Vagina (tissue), 2 donors: ENCODE measurements at places on chromosomes 1 and 21.

- DNase-seq, result no peak
Observed at GRCh38 chr1:169809370-169810095, 14.8 kb upstream of the METTL18 start.

- DNase-seq, result no peak
Observed at GRCh38 chr1:48817505-48818114, 40.9 kb upstream of the BEND5 start.

GRCh38 chr1:201591981-201592380 lies 53.1 kb downstream of the NAV1 start:
- no peak for DNase-seq

- DNase-seq, result no peak
Observed at GRCh38 chr1:6360517-6361070, 33.0 kb downstream of the ACOT7 start.

DNA sequence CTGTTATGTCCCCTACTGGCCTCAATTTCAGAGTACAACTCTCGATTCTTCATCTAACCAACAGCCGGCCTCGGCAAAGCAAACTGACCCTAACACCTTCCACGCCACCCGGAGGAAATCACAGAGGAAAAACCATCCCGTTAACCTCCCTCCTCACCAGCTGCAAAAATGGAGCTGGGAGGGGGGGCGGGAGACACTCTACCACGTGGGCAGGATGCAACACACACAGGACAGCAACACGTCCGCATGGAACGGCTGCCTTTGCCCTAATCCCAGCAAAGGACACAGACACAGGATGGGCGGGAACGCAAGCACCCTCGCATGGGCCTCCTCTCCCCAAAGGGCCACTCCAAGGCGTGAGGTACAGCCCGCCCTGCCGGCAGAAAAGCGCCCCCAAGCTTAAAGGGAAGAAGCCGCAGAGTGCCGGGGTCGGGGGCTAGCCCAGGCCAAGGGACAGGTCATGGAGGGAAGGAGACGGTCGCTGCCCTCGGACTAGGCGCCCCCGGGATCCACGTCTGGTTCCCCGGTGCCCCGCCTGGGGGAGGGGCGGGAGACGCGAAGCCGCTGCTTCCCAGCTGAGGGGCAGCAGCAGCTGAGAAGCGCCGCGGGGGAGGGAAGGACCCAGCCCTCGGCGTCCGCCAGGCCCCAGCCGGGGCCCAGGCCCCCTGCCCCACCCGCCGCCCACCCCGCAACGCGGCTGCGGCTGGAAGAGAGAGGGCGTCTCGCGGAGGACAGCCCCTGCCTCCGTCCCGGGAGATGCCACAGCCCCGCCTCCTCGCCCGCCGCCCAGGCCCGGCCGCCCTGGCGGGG lies 590 bp downstream of the FOXJ3 start:
- no peak for DNase-seq

DNA sequence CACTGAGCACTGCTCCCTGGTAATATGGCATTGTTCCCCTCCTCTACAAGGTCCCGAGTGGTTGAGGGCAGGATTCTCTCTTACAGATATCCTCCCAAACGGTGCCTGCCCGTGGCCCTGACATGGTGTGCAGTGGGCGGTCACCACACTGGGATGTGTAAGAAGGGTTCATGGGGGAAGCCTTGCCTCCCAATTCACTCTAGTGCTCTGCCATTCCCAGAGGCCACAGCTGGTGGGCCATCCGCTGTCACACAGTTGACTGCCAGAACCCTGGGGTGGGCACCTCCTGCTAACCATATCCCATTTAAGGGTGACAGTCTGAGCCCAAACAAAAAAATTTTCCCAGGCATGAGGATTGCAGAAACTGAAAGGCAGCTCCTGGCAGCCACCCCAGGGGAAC lies 9.1 kb downstream of the GJA5 start:
- peak; percentile 56 for DNase-seq

- no peak for DNase-seq
Observed at GRCh38 chr1:229717786-229718576, 91.9 kb downstream of the URB2 start.

- DNase-seq, result no peak
Observed at GRCh38 chr21:43348170-43348766, 78.7 kb downstream of the SIK1 start.

DNA sequence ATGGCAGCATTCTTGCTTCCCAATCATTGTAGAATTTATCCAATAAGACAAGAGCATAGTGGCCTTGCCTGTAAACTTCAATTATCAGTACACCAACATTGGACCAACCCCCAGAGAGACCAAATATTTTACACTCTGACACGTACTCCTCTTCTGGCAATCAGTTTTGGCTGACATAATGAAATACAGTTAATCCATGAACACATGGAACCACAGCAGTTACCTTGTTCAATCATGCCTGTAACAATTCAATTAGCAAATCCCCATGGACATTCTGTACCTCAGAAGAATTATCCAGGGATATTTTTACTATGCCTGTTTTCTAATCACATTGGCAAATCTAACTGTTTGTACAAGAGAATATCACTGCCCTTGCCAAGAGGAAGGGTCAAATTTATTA lies 2162.0 kb downstream of the MRPL39 start:
- DNase-seq, result no peak

- no peak for DNase-seq
Observed at GRCh38 chr1:14642712-14643111, 44.2 kb downstream of the KAZN start.

GRCh38 chr1:113830039-113830438 lies 17.8 kb upstream of the RSBN1 start:
- no peak for DNase-seq

DNA sequence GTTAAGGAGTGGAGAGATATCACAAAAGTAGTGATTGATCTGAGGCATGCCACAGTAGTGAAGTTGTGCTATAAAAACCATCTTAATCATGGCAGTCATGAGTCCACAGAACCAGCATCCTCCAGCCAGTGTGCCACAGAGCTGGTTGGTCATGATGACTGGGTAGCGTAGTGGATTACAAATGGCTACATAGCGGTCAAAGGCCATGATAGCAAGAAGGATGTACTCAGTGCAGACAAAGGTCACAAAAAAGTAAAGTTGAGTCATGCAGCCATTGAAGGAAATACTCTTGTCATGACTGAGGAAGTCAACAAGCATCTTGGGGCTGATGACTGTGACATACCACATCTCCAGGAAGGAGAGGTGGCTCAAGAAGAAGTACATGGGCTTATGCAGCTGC lies 6.7 kb downstream of the OR6Y1 start:
- no peak for DNase-seq

DNA sequence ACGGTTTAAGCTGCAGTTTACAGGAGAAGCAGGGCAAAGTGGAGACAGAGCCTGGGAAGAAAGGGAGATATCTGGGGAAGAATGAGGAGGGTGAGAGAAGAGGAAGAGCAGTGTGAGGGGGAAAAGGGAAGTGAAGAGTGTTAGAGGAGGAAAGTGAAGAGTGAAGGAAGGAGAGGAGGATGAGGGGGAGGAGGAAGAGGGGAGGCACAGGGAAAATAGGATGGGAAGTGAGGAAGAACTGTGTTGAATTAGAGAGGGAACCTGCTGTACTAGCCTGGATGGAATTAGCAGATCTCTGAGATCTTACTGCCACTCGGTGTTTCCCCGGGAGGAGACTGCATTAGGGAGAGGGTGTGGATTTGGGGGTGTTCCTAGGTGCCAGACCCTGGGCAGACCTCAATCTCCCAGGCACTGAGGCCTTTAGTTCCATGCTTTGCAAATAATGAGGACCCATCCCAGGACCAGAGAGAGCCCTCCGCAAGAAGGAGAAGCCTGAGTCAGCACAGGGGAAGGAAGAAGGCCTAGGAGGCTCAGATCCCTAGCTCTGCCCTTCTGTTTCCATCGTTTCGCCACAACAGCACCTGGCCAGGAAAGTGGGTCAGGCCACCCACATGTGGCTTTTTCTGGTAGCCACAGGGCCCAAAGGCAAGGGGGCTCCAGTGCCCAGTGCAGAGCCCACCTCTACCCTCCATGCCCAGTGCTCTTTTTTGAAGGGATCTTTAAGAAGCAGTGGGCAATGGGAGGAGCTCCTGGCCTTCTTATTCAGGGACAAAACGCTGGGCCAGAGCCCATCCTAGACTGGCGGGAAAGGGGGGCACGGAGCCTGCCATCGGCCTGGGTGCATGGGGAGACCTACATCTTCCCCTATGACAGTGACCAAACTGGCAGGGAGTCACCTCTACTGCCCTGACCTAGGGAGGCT lies 2.0 kb downstream of the LRRN2 start:
- no peak for DNase-seq

DNA sequence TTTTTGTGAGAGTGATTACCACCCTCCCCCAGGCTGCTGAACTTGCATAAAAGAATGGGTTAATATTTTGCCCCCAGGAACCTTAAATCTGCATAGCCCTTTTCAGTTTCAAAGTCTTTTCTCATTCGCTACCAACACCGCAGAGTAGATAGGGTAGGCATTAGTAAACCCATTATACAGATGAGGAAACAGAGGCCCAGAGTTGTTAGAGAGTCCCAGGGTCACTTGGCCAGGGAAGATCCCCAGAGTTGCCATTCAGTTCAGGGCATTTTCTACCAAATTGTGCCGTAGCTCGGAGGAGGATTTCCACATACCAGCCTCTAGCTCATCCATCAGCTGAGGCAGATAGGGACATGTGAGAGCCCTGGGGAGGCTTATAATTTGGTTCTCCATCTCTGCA lies 40.5 kb downstream of the NEK2 start:
- DNase-seq, result no peak

- DNase-seq, result no peak
Observed at GRCh38 chr1:243388276-243388675, 132.4 kb downstream of the SDCCAG8 start.

- DNase-seq, result no peak
Observed at GRCh38 chr1:72946903-72947499, 664.7 kb upstream of the NEGR1 start.

DNA sequence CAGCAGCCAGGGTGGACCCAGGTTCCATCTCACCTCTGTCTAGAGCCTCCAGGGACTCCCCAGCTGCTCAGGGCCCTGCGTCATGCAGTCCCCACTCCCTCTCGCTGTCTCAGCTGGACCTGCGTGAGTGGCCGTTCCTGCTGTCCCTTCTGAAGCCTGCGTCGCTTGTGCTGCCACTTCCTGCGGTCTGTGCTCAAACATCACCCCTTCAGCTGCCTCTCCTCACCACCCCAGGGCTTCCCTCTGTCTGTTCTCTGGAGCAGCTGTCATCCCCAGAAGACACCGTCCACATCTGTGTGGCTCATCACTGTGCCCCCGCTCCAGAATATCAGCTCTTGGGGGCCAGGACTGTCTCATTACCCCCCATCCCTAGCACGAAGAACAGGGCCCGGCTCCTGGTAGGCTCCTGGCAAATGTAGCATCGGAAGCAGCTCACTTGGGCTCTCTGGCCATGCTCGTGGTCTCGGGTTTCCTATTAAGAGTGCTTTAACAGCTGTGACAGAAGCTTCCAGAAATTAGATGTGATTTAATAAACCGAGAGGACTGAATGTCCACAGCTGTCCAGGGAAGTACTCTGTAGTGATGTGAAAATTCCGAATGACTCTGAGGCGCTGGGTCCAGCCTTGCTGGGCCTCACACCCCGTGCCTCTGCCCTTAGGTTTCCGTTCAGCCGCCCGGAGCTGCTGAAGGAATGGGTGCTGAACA lies 3.3 kb downstream of the THAP3 start:
- DNase-seq, result no peak

- DNase-seq, result no peak
Observed at GRCh38 chr1:203349773-203350524, 973 bp downstream of the FMOD start.
